ENCODE measurements at places on chromosomes 5 and 9. TPM values are rescaled to one million over a fixed set of nuclear protein-coding genes. Genes with fewer than 3 reads are reported as not detected.
A peak's percentile ranks its signal among the peaks of the same experiment; 100 is the strongest.

DNA sequence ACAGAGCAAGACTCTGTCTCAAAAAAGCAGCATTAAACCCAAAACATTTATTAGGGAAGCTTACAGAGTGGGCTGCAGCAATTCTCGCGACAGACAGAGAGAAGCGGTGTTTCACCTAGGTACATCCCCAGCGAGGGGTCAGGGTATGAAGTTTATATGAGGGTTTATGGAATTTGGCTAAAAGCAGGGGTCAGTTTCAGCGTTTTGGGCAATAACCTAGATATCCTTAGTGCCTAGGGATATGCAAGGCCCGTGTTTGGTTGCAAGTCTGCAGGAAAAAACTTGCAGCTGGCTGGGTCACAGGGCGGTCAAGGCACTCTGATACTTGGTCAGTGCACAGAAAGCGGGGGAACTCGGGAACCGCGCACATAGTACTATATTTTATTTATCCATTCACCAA lies 649 bp upstream of the GLE1 start:
- peaks cover 27% of the 10 kb centered on the region for H3K36me3 ChIP-seq
- DNase-seq: no peak
- peaks cover 23% of the 10 kb centered on the region for H3K4me1 ChIP-seq
- H3K4me3 ChIP-seq: peak overlapping the region; percentile 57

GRCh38 chr5:34055667-34056066 lies 12.7 kb upstream of the C1QTNF3 start:
- peaks cover 7% of the 10 kb centered on the region for H3K36me3 ChIP-seq
- no peak for DNase-seq
- no peak overlapping the region for H3K4me3 ChIP-seq
- H3K4me1 ChIP-seq: peaks cover 20% of the 10 kb centered on the region
- no peak overlapping the region for H3K27ac ChIP-seq

DNA sequence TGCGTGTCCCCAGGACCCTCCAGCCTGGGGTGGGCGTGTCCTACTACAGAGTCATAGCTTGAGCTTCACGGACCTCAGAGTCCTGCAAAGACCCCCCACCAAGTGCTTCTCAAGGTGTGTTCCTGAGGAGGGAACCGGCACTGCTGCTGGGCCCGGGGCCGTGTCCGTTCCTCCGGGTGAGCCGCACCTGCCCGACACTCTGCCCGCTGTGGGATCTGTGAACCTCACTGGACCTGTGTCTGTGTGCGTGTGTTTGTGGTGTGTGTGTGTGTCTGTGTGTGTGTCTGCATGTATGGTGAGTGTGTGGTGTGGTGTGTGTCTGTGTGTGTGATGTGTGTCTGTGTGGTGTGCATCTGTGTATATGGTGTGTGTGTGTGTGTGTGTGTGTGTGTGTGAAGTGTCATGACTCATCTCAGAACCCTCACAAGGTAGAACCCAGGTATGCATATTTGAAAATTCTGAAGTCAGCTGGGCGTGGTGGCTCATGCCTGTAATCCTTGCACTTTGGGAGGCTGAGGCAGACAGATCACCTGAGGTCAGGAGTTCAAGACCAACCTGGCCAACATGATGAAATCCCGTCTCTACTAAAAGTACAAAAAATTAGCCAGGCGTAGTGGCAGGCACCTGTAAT lies 40.9 kb upstream of the RXRA start:
- peak overlapping the region; percentile 74 for H3K4me3 ChIP-seq
- no peaks in the 10 kb centered on the region for H3K4me1 ChIP-seq
- peaks cover 7% of the 10 kb centered on the region for H3K27me3 ChIP-seq
- no peaks in the 10 kb centered on the region for H3K36me3 ChIP-seq

DNA sequence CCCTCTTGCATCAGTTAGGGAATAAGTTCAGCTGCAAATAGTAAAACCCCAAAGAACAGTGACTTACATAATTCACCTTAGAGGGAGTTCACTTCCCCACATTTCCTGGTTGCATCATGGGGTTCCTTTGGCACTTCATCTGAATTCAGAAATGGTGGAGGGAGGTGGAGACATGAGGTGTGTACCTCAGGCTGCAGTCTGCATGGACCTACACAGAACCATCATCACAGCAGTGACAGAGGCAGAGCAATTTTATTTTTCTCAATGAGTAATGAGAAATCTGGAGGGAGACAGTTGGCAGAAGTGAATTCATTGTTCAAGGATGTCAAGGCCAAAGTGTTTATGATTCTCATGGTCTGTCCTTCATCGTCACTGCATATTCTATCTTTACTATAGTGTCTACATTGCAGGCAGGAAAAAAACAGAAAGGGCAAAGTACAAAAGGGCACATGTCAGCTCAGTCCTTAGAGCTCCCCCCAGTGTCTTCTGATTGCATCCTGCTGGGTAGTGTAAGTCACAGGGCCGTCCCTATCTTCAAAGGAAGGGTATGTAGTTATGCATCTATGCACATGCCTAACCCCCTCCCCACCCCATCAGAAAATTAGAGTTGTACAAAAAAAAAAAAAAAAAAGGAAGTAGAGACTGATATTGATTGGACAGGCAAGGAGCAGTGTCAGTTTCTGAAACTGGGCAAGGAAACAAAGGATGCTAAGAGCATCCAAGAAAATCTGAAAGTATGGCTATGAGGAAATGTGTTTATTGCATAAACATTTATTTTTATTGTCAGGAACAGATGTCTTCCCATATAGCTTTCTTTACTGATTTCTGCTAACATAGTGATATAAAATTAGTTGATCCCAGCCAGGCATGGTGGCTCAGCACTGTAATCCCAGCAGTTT lies 132.7 kb upstream of the APC start:
- H3K4me3 ChIP-seq: no peak overlapping the region
- H3K36me3 ChIP-seq: no peaks in the 10 kb centered on the region
- no peaks in the 10 kb centered on the region for H3K4me1 ChIP-seq
- no peaks in the 10 kb centered on the region for H3K27me3 ChIP-seq

DNA sequence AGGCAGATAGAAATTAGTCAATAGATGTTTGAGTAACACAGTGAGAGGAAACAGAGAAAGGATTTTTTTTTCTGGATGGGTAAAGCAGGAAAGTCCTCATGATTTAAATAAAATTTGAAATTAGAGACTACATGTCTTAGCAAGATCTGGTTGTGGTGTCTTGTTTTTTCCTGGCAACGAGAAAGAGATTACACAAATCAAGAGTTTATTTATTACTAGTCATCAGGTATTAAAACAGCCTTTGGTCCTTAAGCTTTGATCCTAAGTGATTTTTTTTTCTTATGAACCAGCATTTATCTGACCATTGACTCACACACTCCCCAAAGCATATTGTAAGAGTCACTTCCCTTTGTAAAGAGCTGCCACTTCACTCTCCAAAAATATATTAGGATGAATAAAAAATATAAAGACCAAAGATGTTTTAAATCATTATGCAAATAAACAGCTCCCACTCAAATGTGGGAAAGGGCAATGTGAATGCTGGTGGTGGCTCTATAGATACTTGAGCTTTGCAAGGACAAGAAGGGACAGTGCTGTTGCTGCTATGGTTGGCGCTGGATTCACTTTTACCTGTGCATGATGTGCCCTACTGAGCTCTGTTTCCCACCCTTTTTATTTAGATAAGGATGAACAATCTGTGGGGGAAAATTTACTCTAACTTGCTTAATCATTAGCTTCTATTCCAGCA lies 1726.5 kb downstream of the MAT2B start:
- no peaks in the 10 kb centered on the region for H3K36me3 ChIP-seq
- peaks cover 23% of the 10 kb centered on the region for H3K4me1 ChIP-seq
- no peak overlapping the region for H3K4me3 ChIP-seq
- H3K27ac ChIP-seq: no peak overlapping the region
- no peak for DNase-seq
- no peaks in the 10 kb centered on the region for H3K27me3 ChIP-seq

- H3K27ac ChIP-seq: no peak overlapping the region
- no peaks in the 10 kb centered on the region for H3K4me1 ChIP-seq
- no peak overlapping the region for H3K4me3 ChIP-seq
- H3K36me3 ChIP-seq: no peaks in the 10 kb centered on the region
Measured at GRCh38 chr9:90970608-90971007, 169.0 kb downstream of the SYK start.

GRCh38 chr9:133828338-133828997 lies 90.3 kb upstream of the SARDH start:
- no peak overlapping the region for H3K27ac ChIP-seq
- peaks cover 5% of the 10 kb centered on the region for H3K27me3 ChIP-seq
- H3K4me1 ChIP-seq: peaks cover 6% of the 10 kb centered on the region
- DNase-seq: no peak

GRCh38 chr9:108100571-108100970 lies 611.0 kb upstream of the KLF4 start:
- H3K4me1 ChIP-seq: no peaks in the 10 kb centered on the region
- peaks cover 3% of the 10 kb centered on the region for H3K27me3 ChIP-seq
- H3K4me3 ChIP-seq: no peak overlapping the region
- no peaks in the 10 kb centered on the region for H3K36me3 ChIP-seq
- no peak overlapping the region for H3K27ac ChIP-seq

DNA sequence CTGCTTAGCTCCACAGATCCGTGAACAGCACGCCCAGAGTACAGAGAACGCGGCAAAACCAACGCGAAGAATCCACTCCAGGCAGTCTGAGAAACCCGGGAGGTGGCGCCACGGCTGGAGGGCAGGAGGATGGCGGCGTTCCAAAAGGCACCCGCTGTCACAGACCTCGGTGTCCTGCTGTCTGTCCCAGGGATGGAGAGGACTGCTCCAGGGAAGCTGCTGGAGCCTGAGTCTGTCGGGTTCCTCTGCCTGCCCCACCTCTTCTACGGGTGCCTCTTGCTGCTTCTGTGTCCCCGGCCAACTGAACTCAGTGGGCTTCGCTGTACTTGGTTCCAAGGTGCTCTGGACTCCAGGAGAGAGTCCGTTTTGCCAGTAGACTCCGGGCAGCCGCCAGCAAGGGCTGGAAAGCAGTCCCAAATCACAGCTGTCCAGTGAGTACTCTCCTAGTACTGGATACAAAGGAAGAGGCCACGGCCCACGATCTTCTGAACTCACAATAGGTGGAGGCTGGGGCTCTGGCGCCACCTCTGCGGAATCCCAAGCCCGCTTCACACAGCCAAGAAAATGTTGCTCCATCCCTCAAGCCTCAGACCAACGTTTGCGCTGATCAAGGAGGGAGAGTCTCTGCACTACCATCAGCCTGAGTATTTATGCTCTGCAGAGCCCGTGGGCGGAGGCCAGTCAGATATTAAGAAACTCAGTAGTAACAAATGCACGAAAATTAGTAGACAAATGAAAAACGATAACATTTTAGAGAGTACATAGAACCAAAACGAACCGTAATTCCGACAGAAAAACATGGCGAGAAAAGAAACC lies 440 bp downstream of the ANXA2R start:
- H3K27ac ChIP-seq: no peak overlapping the region
- peaks cover 33% of the 10 kb centered on the region for H3K4me1 ChIP-seq
- H3K36me3 ChIP-seq: peaks cover 7% of the 10 kb centered on the region
- peaks cover 26% of the 10 kb centered on the region for H3K27me3 ChIP-seq
- peak; percentile 63 for DNase-seq

DNA sequence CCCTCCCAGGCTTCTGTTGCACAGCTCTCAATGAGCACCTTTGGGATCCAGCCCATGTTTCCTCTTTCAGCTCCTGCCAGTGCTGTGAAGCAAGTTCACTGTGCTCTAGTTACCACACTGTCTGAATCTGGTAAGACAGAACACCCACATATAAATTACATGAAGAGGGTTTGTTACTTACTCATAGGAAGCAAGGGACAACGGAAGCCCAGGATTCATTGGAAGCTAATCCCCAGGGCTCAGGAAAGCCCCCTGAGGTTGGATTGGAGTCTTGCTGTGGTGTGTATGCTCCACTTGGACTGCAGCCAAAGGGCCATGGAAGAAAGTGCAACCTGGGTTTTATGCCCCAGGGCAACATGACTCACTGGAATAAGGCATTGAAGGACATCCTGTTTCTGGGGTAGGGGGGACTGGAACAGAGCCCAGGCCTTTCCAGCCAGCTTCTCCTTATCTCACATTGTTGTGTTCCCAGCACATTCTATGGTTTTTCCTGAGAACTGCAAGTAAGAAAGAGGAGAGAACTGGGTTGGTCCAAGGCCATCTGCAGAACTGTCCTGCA lies 15.6 kb upstream of the CLK4 start:
- peaks cover 12% of the 10 kb centered on the region for H3K27me3 ChIP-seq
- no peak for DNase-seq
- no peak overlapping the region for H3K27ac ChIP-seq
- H3K4me1 ChIP-seq: peaks cover 9% of the 10 kb centered on the region

GRCh38 chr5:55154873-55155272 lies 5.1 kb upstream of the GPX8 start:
- no peaks in the 10 kb centered on the region for H3K36me3 ChIP-seq
- no peak for DNase-seq
- no peak overlapping the region for H3K4me3 ChIP-seq
- H3K27ac ChIP-seq: no peak overlapping the region

DNA sequence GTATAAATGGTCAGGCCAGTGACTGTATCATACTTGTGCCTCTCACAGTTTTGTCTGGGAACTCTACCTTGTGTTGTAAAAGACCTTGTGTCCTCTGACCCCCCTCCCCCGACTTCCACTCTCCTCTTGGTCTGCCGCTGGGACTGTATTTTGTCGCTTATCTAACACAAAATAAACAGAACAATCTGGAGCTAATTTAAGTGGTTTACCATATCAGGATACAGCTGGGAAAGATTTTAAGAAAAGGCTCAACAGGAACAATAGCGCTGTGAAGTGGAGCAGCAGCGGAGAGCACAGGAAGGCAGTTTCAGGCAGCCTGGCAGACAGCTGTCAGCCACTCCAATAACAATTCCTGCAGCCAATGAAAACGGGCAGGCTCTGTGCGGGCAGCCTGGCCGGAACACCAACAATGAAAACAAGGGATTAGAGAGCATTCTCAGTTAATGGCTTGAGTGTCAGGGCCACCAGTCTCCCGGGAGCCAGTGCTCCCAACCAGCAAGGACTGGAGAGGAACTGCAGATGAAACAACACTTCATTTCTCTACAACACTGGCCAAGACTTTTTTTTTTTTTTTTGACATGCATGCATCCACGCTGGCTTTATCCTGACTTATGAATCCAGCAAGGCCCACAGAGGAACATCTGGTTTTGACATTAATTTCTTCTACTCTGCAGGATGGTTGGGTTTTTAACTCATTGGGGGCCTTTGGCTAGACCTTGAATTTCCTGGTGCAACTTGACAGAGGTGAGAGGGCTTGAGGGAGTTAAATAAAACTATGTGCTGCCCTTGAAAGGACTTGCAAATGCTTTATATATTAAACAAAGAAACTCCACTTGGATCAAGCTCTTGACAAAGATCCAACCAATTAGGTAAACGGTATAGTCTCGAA lies 76.7 kb downstream of the ARSB start:
- no peaks in the 10 kb centered on the region for H3K36me3 ChIP-seq
- peak overlapping the region; percentile 91 for H3K27ac ChIP-seq
- H3K4me1 ChIP-seq: peaks cover 54% of the 10 kb centered on the region
- peaks cover 6% of the 10 kb centered on the region for H3K27me3 ChIP-seq

GPR150 gene
- not detected for total RNA-seq

TTC39B gene
- total RNA-seq: 10.3 TPM

CARD9 gene
- 0.41 TPM for total RNA-seq

OMD gene
- not detected for total RNA-seq

C5orf52 gene
- not detected for total RNA-seq

NUTM2F gene
- total RNA-seq: not detected

SKP2 gene
- 41.3 TPM for total RNA-seq

All from endothelial cell (in vitro differentiated cells).